ENCODE measurements at places on chromosomes 1 and 21.
A peak's percentile ranks its signal among the peaks of the same experiment; 100 is the strongest.

GRCh38 chr1:45883658-45884057, 80.2 kb downstream of the MAST2 start:
- DNase-seq, result no peak

DNA sequence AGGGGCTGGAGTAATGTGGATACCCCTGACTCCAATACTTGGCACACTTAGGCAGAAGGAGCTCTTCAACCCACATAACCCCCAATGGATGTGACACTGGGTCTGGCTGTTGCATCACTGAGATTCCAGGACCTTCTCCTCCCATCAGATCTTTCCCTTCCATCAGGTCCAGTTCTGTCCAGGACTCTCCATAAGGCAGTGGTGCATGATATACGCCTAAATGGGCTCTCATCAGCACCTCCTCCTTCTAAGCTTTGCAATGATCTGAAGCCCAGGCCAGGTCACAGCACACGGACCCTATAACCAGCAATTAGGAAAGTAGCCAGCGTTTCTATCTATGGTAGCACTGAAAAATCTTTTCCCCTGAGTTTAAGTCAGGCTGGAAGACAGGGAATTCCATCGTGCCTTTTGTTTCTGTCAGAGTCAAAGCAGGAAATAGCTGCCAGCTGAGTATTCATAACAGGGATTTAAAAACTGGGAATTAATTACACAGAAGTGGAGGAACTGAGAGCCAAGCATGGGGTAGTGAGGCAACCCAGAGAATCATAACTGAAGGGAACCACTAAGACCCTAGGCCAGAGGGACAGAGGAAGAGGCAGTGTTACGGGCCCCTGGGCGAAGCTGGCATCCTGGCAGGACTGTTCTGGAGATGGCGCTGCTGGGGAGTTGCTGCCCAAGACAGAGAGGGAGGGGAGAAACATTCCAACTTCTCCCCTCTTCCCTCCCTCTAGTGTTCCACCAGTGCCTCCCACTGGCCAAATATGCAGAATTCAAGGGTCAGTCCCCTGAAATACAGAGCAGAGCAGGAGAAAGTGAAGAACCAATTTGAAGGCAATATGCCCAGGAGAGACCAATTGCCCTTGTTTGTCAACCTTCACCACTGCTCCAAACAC, 37.5 kb upstream of the HOOK1 start:
- no peak for DNase-seq

- no peak for DNase-seq
These were observed 22.0 kb downstream of the EIF4G3 start for GRCh38 chr1:21154717-21155116.

GRCh38 chr1:180966744-180967536, 54.2 kb downstream of the KIAA1614 start:
- no peak for DNase-seq

- DNase-seq, result no peak
These were observed 2.4 kb upstream of the RNU5D-1 start for GRCh38 chr1:44733365-44733764.

DNA sequence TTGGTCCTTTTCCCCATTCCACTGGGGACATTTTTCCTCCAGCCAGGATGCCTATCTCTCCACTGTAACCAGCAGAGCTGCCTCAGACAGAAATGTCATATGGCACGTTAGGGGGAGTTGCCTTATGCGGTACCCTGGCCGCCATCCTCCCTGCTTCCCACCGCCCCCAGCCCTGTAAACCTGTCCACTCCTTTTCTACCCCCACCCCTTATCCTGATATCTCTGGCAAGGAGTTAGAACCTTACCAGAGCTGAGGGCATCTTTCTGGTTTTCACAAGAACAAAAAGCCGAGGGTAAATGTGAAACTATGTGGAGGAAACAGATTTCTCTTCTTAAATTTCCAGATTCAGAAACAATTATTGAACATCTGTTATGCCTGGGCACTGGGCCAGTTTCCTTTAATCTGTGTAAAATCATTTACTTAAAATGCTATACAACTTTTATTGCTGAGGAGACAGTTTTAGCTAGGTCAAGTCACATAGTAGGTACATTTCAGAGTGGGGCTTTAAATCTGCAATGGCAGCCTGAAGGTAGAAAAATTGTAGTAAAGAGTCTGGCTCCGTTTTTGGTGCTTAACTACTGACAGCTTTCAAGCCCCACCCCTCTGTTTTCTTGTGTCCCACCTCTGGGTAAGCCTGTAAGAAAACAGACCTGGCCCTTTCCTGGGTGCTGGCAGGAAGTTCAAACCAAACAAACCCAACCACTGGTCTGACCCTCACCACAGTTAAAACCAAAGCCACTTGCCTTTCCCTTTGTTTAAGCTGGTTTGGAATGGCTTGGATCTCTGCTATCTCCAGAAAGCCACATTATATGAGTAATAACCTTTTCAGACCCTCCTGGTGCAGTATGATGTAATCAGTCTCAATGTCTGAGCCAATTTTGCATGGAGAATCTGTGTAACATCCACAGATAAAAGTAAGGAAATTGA, 319.0 kb downstream of the HHAT start:
- DNase-seq, result peak; percentile 38

DNA sequence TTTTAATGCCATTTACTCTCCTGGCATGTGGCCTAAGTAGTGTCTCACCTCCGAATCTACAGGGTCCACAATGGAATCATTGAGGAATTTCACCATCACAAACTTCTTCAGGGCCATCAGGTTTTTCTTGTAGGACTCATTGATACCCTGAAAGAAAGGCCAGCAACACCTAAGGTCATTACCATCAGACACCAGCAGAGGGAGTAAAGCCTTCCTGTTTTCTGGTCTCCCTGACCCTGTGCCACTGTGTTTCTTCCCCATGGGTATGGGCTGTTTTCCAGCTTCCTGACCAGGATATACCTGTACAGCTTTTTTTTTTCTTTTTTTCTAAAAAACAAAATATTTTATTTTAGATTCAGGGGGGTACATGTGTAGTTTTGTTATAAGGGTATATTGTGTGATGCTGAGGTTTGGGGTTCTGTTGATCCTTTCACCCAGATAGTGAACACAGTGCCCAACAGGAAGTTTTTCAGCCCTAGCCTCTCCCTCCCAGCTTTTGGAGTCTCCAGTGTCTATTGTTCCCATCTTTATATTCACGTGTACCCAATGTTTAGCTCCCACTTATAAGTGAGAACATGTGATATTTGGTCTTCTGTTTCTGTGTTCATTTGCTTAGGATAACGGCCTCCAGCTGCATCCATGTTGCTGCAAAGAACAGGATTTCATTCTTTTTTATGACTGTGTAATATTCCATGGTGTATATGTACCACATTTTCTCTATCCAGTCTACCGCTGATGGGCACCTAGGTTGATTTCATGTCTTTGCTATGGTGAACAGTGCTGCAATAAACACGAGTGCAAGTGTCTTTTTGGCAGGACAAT, 18.3 kb downstream of the PPT1 start:
- peak; percentile 52 for DNase-seq

DNA sequence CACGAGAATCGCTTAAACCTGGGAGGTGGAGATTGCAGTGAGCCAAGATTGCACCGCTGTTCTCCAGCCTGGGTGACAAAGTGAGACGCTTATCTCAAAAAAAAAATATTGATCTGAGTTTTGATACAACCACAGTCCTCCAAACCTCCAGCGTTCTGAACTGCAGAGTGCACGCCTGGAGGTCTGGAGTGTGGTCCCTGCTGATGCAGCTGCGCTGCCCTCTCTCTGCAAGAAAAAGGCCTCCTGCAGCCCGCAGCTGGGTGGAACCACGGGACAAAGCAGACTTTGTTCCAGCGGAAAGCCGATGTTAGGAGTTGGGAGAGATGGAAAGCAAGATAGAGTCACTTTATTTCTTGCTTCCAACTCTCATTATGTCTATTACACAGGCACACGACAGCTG, 144.9 kb upstream of the SOD1 start:
- no peak for DNase-seq

DNA sequence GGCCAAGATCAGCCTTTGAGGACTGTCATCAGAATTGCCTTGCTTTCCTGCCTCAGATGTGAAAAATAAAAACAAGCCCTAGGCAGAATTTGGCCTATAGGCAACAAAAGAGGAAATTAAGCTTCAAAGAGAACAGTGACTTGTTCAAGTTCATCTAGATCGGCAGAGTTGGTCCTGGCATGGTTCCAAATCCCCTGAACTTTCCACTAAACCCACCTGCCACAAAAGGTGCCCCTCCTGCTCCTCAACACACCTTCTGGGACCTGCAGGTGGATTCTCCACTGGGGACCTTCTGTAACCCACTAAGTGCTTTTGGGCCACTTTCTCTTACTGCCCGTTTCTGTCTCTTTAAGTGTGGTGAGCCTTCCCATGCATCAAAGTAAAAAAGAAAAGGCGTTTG, 42.5 kb upstream of the LRRN2 start:
- DNase-seq, result no peak

DNA sequence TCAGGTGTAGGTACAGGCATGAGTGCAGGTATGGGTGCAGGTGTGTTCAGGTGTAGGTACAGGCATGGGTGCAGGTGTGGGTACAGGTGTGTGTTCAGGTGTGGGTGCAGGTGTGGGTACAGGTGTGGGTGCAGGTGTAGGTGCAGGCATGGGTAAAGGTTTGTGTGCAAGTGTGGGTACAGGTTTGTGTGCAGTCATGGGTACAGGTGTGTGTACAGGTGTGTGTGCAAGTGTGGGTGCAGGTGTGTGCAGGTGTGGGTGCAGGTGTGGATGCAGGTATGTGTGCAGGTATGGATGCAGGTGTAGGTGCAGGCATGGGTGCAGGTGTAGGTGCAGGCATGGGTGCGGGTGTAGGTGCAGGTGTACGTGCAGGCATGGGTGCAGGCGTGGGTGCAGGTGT, 79.4 kb upstream of the ACTL8 start:
- DNase-seq, result no peak

DNA sequence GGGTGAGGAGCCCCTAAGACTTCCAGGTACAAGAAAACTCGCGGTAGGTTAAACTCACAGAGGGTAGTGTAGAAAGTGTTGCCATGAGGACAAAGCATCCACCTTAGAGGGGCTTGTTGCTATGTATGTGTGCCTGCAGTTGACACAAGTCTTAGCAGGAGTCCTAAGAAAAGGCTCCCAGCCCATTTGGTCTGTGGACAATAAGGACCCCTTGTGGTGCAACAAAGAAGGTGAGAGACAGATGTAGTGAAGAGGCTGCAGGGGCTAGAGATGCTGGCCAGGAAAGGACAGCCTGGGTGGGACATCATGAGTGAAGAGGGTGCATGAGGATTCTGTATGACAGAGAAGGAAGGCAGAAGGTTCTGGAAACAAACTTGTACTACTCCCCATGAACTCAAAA, 36.3 kb upstream of the IL10 start:
- peak; percentile 82 for DNase-seq

- DNase-seq, result no peak
These were observed 346.7 kb downstream of the NTNG1 start for GRCh38 chr1:107487506-107487905.

DNA sequence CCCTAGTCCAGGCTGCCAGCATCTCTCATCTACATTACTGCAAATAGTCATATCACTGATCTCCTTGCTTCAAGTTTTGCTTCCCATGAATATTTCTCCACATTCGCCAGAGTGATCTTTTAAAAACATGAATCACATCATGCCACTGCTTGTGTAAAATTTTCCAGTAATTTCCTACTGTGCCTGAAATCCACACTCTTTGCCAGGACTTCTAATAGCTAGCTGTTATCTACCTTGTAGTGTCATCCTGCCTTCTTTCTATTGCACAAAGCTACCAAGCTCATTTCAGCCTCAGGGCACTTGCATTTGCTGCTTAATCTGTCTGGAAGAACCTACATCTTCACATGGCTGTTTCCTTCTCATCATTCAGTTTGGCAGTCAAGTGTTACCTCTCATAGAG, 33.9 kb upstream of the ZNF362 start:
- DNase-seq, result no peak
